NCI-H1417 treated with DMSO at 0.1 percent for 48 hours (cell line): ENCODE measurements at places on chromosomes 13 and 19.

GRCh38 chr13:97944396-97945029, 9.0 kb upstream of the IPO5 start:
- DNase-seq = no peak

DNA sequence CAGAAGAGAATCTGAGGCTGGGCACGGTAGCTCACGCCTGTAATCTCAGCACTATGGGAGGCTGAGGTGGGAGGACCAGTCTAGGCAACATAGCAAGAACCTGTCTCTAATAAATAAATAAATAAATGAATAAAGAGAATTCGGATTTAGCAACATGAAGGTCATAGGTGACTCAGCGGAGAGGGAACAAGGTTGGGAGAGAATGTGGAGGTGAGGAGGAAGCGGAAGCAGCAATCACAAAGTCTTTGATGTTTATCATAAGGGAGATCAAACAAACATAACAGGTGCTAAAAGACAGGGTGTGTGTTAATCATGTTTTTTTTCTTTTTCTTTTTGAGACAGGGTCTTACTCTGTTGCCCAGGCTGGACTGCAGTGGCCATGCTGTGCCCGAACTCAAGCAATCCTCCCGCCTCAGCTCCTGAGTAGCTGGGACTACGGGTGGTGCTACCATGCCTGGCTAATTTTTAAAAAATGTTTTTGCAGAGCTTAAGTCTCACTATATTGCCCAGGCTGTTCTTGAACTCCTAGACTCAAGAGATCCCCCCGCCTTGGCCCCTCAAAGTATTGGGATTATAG, 16.3 kb downstream of the PBX4 start:
- no peak for DNase-seq

- no peak for DNase-seq
These were observed 42.5 kb downstream of the TNFRSF19 start for GRCh38 chr13:23612731-23613130.

DNA sequence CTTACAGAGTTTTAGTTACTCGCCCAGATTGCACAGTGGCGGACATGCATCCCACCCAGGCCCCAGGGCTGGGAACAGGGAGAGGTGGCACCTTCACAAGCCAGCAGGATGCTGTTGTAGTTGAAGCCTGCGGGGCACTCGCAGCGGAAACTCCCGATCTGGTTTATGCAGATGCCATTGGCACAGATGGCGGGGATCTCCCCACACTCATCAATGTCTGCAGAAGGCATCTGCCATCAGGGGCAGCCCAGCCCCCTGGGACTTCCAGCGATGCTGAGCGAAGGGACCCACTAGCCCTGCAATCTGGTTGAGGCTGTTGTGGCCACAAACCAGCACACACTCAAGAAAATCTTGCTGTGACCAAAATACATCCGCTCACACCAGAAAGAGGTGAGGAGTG, 44.6 kb downstream of the CCL25 start:
- no peak for DNase-seq
